ENCODE measurements at places on chromosomes 1 and 21.

DNA sequence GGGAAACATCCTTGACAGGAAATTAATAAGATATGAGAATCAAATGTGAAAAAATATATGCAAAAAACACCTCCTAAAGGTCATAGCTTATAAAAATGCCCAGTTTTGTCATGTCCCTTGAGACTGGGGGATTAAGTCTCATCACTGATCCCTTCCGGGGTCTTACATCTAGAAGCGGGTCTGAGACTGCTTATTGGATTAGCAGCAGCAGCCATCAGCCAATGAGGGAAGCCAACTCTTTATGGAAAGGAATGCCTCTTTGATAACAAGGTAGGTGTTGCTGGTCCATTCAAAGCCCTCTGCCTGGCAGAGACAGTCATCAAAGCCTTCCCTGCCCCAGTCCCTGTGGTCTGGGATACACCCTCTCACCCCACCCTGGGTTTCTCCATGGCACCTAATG is 3.9 kb upstream of the CACNA1S start:
- no peak for DNase-seq

DNA sequence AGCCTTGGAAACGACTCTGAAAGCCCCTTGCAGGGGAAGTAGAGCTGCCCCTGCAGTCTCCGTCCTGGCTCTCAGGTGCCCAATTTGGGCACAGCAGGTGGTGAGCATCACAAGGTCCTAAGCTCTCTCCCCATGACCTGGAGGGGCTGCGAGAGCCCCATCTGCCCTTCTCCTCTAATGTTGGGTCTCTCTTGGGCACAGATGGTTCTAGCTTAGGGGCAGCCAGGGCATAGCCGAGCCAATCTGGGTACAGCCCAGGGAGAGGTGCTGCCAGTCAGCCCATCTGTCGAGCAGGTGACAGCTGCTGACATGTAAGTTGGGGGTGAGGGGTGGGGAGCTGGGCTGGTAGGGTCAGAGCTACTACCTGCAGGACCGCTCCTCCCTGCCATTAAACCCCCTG is 50.7 kb downstream of the SYT2 start:
- no peak for DNase-seq

- peak; percentile 85 for DNase-seq
These were observed 13.9 kb upstream of the CAMK1G start for GRCh38 chr1:209569455-209570207.

- no peak for DNase-seq
These were observed 39.7 kb downstream of the SLC35A3 start for GRCh38 chr1:100009458-100009857.

DNA sequence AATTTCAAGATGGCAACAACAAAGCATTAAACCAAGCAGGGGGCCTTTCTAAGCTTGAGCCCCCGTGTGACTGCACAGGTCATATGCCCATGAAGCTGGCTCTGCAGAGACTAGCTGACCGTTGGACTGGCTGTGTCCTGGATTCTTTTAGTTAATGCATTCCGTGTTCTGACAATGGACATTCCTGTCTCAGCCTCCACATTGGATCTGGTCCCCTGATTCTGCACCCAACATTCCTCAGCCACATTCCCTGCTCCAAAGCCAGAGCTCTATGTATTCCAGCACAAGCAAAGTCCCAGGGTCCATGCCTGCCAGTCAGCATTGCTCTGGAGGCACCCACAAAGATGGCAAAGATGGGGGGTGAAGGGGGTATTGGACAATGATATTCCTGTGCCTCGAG is 5.1 kb upstream of the NAV1 start:
- no peak for DNase-seq

DNA sequence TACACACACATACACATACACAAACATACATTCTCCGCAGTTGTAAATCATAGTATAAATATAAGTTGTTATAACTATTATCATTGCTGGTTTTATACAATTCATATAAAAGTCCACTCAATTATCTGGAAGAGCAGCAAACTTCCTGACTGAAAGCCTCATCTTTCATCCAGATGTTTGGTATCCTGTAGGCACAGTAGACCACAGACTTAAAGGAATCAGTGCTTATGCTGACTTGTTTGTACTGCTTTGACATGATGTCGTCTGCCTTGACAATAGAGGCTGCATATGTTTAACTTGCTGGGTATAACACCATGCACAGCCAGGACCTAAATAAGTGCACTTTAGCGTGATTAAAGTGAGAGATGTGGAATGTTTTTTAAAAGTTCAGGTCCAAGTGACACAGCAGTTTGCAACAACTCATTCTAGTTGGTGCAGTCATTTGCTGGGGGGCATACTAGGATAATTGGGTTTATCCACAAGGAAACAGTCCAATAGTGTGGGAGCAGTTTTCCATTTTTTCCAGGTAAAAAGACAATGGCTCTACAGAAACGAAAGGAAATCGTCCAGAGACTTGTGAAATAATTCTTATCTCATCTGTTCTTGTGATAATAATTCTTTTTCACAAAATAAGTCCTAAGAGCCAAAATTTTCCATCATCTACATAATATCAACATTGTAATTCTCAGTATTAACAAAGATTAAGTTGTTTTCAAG is 110.3 kb upstream of the TSPAN2 start:
- no peak for DNase-seq

DNA sequence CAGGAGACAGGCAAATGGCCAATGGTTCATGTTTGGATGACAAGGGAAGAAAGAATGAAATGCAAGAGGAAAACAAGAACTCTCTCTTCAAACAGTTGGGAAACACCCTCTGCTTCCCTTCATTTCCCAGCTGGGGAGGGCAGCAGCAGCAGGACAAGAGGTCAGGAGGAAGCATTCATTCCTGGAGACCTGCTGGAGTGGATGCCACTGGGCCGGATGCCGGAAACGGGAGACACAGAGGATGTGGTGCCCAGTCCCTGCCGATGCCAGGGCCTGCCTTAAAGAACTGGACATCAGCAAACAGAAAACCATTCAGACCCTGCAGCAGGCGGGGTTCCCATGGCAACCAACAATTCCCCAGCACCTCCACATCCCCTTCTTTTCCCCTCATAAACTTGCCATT is 102.3 kb upstream of the ZNF648 start:
- DNase-seq: no peak

GRCh38 chr1:224535641-224536040 is 80.5 kb upstream of the CNIH3 start:
- DNase-seq: no peak

GRCh38 chr1:198530953-198531352 is 9.5 kb downstream of the ATP6V1G3 start:
- no peak for DNase-seq

GRCh38 chr1:8011016-8011415 is 15.1 kb downstream of the ERRFI1 start:
- DNase-seq: no peak

DNA sequence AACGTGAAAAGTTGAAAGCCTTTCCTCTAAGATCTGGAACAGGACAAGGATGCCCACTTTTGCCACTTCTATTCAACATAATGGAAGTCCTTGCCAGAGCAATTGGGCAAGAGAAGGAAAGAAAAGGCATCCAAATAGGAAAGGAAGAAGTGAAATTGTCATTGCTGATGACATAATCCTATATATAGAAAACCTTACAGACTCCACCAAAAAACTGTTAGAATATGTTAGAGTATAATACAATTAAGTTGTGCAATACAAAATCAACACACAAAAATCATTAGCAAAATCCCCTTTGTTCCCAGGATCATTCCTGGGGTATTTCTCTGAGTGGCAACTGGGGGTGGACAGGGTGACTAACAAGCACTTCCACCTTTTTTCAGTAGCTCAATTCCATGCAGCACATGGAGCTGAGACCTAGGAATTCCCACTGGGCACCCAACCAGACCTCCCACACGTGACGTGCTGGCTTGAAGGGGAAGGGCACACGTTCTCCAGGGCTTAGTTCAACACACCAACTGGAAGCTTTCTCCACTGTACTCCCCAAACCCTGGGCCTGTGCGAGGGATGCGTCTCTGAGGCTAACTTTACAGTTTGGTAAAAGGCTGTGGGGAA is 9.6 kb downstream of the STUM start:
- no peak for DNase-seq

DNA sequence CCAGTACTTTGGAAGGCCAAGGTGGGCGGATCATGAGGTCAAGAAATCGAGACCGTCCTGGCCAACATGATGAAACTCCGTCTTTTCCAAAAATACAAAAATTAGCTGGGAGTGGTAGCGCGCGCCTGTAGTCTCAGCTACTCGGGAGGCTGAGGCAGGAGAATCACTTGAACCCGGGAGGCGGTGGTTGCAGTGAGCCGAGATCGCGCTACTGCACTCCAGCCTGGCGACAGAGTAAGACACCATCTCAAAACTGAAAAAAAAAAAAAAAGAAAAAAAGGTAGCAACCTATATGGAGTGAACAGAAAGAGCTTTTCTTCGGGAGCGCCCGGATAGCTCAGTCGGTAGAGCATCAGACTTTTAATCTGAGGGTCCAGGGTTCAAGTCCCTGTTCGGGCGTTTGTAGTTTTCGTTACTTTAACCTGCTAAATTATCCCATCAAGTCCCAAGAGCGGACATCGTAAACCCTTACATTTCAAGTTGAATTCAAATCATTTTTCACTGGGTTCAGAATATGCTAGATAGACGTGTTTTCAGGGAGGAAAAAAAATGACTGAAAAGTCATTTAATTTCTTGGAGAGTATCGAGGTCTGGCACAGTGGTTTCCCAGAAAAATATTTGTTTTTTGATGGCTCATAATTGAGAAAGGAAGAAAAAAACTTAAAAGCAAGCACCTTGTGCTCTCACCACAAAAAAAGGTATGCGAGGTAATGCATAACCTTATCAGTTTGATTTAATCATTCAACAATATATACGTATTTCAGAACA is 9.8 kb upstream of the MDM4 start:
- DNase-seq: peak; percentile 81

- no peak for DNase-seq
These were observed 11.3 kb downstream of the C1orf116 start for GRCh38 chr1:207021139-207021861.

DNA sequence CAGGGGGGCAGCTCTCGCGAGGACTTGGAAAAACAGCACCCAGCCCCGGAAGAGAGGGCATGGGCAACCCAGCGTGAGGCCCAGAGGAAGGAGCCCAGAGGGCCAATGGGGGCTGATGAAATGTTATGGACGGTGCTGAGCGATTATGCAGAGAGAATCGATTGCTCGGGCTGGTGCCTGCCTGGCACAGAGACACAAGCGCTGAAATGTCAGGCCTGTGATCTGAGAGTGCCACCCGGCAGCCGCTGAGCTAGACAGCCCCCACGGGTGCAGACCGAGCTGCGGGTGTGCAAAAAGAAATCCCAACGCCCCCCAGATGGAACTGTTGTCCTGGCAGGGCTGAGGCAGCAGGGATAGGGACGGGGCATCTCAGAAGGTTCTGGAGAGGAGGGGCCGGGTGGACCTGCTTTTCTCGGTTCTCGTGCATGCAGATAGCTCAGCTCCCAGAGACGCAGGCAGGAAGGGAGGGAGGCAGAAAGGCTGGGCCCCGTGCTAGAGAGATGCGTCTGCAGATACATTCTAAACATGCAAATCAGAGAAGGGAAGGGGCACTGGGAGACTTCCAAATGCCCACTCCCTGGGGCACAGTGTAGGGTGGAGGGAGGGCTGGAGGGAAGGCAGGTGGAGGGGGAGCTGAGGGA is 41.5 kb downstream of the TAS1R2 start:
- DNase-seq: no peak

GRCh38 chr1:42784946-42785693 is at the start of gene TMEM269:
Gene TMEM269 (plus strand): TSS chr1:42784991. CDS start chr1:42789894, 4,903 bp downstream.
- DNase-seq: peak; percentile 79

GRCh38 chr1:110951161-110951560 is 12.6 kb downstream of the LRIF1 start:
- DNase-seq: no peak

GRCh38 chr1:24705260-24706073 is 39.8 kb upstream of the CLIC4 start:
- DNase-seq: peak; percentile 62

DNA sequence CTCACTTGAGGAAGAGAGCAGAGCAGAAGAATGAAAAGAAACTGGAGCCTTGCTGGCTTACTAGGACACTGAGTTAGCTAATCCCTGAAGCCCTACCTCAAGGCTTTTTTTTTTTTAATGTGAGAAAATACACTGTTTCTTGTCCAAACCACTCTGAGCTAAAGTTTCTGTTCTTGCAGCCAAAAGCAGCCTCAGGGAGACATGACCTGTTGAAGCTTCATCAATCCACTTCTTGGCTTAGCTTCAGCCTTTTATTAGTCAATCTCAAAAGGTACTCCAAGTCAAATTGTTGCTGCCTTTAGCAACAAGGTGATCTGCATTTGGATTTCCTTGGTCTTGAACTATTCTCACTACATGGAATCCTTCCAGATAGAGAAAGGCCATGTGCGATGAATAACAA is 33.7 kb downstream of the CCDC185 start:
- no peak for DNase-seq

DNA sequence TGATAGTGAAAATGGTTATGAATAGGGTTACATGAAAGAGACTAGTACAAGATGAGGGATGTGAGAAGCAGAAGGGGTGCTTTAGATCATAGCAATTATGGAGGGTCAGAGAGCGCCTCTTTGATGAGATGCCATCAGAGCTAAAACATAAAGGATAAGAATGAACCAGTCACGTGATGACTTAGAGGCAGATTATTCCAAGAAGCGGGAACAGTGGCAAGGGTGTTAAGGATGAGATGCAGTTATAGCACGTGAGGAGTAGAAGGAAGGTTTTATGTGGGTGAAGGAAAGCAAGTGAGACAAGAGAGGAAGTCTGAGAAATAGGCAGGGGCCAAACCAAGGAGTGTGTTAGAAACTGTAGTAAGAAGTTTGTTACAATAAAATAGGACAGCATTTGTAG is 360.1 kb downstream of the DPYD start:
- no peak for DNase-seq

GRCh38 chr21:35465741-35466140 is 416.6 kb upstream of the RUNX1 start:
- no peak for DNase-seq

DNA sequence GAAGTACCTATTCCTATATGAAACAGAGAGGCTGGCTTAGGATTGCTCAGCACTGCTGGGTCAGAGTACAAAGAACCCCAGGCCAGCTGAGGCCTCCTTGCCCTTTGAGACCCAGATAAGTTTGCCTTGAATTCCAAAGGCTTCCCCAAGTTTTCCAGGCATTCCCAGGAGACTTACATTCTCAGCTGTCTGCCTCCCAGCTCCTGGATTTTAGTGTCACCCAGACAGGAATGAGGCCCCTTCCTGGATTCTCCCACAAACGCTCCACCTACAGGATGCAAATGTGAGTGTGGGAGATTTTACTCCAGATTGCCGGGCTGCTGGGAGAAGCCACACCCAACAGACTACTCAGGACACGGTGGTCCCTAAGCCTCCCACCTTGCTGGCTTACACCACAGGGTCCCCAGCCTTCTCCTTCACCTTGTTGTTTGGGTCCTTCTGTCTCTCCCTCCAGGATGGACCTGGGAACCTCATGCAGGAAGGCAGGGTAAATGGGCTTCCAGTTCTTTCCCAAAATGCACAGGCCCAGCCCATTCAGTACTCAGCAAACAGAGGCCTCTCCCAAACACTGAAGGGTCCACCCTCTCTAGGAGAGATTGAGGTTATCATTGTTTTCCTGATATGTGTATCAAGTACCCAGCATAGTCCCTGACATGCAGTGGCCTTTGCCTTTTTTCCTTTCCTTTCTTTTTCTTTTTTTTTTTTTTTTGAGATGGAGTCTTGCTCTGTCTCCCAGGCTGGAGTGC is 10.6 kb downstream of the RHBG start:
- DNase-seq: no peak

All from activated naive CD4-positive, alpha-beta T cell treated with anti-CD3 and anti-CD28 coated beads, Interleukin-2, amount 10 ng/mL, durations not matched to agents 7 days and 5 days (primary cell).